ENCODE measurements at places on chromosomes 4 and X.

DNA sequence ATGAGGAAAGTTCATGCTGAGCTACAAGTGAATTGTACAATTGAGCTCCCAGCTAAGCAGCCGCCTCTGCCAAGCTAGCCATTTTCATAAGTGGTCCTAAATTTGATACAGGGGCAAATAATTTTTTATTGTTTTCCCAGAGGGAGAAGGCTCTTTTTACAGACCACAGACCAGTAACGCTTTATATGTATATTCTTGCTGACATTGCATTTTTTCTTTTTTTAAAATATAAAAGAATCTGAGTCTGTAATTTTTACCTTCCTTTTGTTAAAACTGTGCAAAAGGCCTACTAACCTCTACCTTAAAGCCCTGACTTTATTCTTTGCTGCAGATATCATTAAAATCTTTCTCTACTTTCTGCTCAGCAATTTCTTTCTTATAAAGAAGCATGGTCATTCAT is 501.2 kb upstream of the INTU start:
- H3K27me3 ChIP-seq: no peaks in the 10 kb centered on the region
- DNase-seq: no peak
- H3K27ac ChIP-seq: no peak overlapping the region
- no peaks in the 10 kb centered on the region for H3K36me3 ChIP-seq
- no peaks in the 10 kb centered on the region for H3K4me1 ChIP-seq

DNA sequence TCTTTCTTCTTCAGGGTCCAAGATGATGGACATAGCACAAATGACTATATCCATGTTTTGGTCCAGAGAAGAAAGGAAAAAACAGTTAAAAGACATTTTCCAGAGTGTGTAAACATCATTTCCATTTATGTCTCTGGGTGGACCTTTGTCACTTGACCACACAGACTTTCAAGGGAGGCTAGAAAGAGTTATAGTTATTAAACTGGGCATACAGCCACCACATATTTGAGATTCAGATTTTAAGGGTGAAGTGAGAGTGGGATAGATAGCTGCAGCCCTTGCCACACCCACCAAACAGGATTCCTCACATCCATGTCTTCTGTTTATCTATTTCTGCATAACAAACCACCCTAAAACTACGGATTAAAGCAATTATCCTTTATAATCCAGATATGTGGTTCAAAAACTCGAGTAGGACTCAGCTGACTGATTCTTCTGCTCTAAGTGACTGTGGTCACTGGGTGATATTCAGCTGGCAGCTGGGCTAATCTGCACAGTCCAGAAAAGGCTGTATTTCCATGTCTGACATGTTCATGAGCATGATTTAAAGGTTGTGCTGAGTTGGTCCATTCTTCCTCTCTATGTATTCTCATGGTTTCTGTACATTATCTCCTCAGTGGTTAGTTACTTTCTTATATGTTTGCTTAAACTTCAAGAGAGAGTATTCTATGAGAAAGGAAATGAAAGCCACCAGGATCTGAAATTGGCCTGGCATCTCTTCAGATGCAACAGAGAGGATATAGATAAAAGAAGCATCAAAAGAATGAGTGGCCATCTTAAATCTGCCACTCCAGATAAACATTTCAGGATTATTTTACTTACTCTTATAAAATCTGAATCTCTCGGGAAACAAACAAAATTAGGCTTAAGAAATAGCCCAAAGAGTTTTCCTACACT is 459.8 kb upstream of the CTSO start:
- no peak for DNase-seq
- no peaks in the 10 kb centered on the region for H3K27me3 ChIP-seq
- no peaks in the 10 kb centered on the region for H3K36me3 ChIP-seq
- no peaks in the 10 kb centered on the region for H3K4me1 ChIP-seq
- H3K4me3 ChIP-seq: no peak overlapping the region

DNA sequence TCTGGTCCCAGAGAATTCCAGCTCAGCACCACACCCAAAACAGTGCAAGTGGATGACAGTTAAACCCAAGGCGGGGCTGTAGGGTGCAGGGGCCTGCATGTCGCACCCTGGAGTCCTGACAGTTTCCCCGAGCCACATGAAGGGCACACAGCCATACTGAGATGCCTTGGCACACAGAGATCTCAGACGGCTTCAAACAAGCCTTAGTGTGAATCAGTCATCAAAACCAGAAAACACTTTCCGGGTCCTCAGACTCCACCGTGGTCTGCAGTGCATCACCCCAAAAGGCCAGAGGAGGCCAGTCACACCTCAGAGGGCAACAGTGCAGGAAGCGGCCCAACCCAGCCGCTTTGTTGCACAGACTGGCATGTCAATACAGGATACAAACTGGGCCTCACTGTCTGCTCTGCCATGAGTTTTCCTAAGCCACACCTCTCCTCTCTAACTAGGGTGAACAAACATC is 64.6 kb upstream of the ENPP6 start:
- no peaks in the 10 kb centered on the region for H3K27me3 ChIP-seq
- peak overlapping the region; percentile 29 for H3K27ac ChIP-seq

- peaks cover 1% of the 10 kb centered on the region for H3K4me1 ChIP-seq
- H3K4me3 ChIP-seq: no peak overlapping the region
Measured at GRCh38 chr4:13537011-13537831, 7.1 kb downstream of the NKX3-2 start.

- no peak for DNase-seq
- H3K4me3 ChIP-seq: no peak overlapping the region
- no peak overlapping the region for H3K27ac ChIP-seq
- H3K4me1 ChIP-seq: peaks cover 21% of the 10 kb centered on the region
Measured at GRCh38 chr4:74967324-74967723, 34.4 kb downstream of the PARM1 start.

- peaks cover 9% of the 10 kb centered on the region for H3K4me1 ChIP-seq
- H3K27ac ChIP-seq: no peak overlapping the region
- DNase-seq: no peak
- H3K27me3 ChIP-seq: no peaks in the 10 kb centered on the region
- no peaks in the 10 kb centered on the region for H3K36me3 ChIP-seq
Measured at GRCh38 chr4:186424745-186425144, 130.6 kb downstream of the MTNR1A start.

DNA sequence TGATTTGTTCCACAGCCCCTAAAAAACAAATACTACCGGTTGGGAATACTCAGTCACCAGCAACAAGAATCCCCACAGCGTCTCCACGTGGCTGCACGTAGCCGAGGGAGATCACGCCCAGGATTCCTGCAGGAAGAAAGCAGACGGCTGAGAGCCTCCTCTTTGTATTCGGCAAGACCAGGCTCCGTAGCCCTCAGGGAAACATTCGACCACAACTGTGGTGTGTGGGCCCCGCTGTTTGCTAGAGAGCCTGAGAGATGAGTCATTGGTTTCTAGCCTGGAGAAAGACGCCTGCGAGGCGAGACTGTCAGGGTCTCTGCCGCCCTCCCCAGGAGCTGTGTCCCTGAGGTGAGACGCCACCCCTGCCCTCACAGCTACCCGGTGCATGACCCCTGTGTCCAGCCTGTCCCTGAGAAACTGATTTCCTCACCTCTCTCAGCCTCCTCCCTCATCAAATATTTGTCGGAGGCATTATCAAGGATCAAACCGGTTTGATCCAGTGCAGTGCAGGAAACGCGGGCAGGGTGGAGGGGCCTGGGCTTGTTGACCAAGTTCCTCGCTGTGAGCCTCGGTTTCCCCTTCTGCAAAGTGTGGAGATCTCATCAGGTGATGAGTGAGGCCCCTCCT is 4.7 kb upstream of the S100P start:
- H3K4me1 ChIP-seq: peaks cover 39% of the 10 kb centered on the region
- peaks cover 2% of the 10 kb centered on the region for H3K36me3 ChIP-seq
- H3K4me3 ChIP-seq: peak overlapping the region; percentile 21
- peak; percentile 47 for DNase-seq

DNA sequence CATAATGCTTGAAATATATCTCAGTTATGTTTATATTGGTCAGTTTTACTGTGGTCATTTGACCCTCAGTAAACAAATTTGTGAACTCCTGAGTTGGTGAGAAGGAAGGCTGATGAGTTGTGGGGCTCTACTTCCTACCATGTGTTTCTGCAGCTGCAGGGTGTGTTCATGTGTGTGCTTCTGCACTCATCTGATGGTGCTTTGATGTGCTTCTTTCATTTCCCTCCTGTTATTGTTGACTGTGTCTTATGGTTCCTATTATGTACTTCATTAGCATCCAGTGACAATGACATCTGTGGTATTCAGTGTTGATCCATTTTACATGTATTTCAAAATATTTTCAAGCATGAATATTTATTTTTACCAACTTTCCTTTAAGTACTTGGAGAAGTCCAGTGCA is 46.5 kb downstream of the XAGE2 start:
- H3K4me1 ChIP-seq: no peaks in the 10 kb centered on the region
- H3K36me3 ChIP-seq: no peaks in the 10 kb centered on the region
- H3K4me3 ChIP-seq: no peak overlapping the region
- no peaks in the 10 kb centered on the region for H3K27me3 ChIP-seq
- DNase-seq: no peak
